ENCODE measurements at places on chromosomes 7 and 10.

GRCh38 chr10:116101616-116102315, 171.2 kb downstream of the GFRA1 start:
- DNase-seq, result no peak

DNA sequence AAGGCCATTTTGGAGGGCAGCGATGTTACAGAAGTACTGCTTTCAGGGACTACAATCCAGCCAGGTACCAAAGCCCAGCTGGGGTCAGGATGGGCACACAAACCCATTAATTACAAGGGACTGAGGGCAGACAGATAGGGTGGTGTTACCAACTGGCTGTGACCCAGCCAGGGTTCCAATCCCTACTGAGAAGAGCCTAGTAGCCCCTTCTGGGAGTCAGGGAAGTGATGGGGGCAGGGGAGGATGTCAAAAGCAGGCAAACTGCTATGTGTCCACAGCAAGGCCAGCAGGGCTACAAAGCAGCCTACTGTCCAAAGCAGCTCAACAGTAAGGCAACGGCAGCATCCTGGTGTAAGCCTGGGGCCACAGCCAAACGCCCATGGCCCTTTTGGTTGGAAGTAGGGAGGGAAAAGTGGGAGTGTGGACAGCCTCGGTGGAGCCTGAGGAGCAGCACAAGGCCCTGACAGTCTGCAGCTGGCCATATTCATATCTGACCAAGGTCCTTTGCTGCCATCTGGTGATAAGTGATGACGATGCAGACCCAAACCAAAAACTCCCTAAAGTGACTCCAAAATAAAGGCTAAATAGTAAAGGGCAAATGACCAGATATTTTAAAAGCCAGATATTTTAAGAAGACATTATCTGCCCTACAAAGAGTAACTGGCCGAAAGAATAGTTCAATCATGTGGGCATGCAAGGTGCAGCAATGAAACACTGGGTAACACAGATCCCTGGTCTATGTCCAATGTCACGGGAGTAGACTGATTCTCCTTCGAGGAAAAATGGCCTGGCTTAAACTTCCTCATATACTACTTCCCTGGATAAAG, 56.9 kb downstream of the XPNPEP1 start:
- peak; percentile 29 for DNase-seq

DNA sequence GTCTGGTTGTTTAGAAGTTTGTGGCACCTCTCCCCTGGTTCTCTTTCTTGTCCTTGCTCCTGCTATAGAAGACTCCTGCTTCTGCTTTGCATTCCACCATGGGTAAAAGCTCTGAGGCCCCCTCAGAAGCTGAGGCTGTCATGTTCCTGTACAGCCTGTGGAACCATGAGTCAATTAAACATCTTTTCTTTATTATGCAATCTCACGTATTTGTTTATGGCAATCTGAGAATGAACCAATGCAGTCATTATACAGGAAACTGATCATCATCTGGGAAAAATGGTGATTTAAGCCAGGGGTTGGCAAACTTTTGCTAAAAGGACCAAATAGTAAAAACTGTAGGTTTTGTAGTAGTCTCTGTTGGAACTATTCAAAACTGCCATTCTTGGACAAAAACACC, 175.4 kb downstream of the CSTF2T start:
- peak; percentile 3 for DNase-seq

DNA sequence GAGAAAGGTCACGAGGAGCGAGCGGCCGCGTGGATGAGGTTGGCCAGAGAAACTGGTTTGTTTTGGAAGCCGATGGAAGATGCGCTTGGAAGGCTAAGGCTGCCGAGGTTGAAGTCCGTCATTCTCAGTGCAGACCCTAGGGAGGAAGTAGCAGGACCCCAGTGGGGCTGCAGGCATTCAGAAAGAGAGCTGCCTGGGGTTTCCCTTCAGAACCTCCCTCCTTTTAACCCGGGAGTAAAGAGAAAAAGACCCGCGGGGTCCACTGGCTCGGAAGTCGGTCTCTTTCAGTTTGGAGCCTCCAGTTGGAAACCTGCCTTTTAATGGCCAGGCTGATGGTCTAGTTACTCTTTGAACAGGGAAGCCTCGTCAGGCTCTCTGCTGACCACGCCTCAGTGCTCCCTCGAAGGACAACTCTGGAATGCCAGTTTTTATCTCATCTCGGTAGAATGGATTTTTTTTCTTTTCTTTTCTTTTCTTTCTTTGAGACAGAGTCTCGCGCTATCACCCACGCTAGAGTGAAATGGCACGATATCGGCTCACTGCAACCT, 188.6 kb downstream of the CUX1 start:
- no peak for DNase-seq

DNA sequence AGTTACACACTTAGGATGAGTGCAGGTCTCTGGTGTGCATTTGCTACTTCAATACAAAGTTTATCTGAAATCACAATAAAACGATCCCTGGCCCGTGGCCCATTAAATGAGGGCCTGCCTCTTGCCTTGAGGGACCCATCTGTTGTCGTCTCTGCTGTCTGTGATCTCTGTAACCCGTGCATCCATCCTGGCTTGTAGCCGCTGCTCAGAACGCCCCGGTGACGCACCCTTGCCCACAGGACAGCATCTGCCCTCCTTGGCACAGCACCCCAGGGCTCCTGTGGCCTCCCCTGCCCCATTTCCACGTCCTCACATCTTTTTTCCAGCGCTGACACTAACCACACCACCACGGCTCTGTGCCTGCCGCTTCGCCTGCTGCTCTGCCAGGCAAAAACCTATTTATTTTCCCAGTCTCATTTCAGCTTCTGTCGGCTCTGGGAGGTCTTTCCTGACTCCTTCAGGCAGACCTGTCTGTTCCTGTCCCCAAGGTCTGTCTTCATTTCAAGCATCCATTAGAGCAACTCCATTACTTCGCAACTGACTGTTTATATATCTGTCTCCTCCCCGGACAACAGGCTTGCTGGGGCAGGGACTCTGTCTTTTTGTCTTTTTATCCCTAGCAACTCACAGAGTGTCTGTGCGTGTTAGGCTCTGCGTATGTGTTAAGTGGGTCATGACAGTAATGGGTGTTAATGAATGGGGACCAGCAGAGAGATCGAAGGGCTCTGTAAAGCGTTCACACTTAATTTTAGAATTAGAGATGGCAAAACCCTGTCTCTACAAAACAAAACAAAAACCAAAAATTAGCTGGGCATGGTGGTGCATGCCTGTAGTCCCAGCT, 16.4 kb downstream of the CARD11 start:
- DNase-seq, result no peak

DNA sequence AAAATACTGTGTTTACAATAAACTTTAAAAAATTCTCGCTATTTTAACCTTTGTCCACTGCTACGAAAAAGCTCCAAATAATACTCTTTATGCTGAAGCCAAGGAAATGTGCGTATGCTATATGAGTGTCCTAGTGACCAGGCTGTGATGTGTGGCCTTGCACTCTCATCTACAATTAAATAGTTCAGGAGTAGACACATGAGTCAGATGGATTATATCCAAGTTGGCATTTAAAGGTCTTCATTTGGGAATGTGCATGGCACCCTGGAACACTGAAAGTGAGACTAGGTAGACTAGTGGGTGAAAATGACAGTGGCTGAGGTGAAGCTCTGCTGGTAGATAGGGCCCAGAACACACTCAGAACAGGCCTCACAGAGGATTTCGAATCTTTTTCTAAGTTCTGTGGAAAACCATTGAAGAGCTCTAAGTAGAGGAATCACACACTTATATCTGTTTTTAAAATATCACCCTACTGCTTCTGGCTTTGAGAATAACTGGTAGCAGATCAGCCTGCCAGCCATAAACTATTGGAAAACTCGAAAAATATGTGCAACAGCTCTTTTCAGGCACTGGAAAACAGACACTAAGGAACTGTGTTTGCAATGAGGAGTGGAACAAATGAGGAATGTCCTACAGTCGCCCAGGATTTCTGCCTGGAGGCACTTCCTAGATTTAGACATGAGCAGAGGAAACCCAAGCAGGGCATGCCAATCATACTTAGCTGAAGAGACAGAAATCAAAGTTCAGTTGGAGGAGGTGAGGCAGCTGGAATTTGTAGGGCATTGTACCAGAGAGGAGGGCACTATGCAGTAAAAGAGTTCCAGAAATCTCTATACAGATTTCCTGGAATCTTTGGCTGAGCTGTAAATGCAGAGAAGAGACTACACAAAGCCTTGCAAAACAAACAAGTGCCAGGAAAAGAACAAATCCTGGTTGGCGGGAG, 603.8 kb upstream of the LRRTM3 start:
- no peak for DNase-seq

DNA sequence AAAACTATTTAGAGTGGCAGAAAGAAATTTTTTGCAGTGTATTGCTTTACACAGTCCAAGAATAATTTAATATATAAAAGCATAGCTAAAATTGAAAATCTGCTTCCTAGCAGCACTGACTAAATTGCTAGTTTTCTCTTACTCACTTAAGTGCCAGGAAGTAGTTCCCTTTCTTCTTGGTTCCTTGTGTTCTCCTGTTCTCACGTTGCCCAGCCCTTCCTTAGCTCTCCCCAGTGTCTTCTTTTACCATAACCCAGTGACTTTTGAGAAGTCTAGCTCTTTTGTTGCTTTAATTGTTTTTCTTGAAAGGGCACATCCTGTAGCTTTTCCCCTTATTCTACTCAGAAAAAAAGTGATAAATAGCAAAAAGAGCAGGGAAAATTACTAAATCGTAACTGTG, 215.5 kb downstream of the THSD7A start:
- DNase-seq, result no peak

- DNase-seq, result no peak
Measured at GRCh38 chr7:21330462-21331178, 97.3 kb upstream of the SP4 start.

- no peak for DNase-seq
Measured at GRCh38 chr10:122380703-122381102, 6.2 kb downstream of the PLEKHA1 start.

GRCh38 chr10:2885288-2886278, 181.8 kb upstream of the PFKP start:
- DNase-seq, result no peak

DNA sequence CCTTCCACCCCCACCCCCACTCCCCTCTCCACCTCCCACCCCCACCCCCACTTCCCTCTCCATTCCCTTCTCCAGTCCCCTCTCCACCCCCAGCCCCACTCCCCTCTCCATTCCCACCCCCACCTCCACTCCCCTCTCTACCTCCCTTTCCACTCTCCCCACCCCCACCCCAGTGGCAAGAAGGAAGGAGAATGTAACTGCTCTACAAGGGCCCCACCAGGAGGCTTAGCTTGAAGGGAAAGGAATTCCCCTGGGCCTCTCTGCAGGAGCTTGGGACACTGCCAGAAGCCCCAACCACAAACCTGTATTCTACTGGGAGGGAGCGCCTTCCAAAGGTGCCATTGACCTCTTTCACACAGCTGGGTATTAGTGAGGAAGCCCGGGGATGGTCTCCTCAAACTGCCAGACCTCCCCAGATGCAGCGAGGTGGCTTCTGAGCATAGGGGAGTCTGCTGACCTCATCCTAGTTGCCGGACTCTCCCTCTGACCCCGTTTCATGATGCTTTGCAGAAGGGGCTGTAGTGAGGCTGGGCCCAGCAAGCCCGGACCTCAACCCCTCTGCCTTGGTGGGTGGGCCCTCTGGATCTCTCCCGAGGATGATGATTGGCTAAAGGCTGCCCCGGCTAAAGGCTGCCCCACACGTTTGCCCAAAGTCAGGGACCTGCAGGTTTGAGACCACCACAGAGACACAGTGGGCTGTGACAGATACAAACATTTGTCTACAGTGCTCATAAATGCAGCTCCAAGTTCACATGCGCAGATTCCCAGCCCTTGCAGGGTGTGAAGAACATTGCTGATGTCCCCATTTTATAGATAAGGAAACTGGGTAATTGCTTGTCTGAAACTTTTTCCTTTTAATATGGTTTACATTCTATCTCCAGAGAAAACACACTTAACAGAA, 2.9 kb downstream of the DEPP1 start:
- peak; percentile 29 for DNase-seq

- no peak for DNase-seq
Measured at GRCh38 chr7:5339955-5340354, 57.2 kb downstream of the SLC29A4 start.

GRCh38 chr10:111879969-111880368, 303.6 kb downstream of the GPAM start:
- DNase-seq, result no peak

DNA sequence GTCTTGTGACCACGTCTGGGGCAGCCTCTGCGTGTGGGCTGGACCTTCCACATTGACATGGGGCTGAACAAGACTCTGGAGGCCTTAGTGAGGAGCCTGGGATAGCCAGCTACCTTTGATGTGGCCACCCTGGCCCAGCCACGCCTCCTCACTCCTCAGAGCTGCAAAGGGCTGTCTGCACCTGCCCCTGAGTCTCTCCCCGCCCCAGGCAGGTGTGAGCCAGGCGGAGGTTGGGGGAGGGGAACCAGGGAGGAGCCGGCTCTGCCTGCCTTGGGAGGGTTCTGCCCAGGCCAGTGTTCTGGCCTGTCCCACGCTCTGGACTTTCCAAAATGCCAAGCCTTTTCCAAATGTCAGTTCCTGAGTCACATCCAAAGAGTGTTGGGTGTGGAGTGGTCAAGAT, 72.2 kb downstream of the GTF2IRD1 start:
- no peak for DNase-seq

DNA sequence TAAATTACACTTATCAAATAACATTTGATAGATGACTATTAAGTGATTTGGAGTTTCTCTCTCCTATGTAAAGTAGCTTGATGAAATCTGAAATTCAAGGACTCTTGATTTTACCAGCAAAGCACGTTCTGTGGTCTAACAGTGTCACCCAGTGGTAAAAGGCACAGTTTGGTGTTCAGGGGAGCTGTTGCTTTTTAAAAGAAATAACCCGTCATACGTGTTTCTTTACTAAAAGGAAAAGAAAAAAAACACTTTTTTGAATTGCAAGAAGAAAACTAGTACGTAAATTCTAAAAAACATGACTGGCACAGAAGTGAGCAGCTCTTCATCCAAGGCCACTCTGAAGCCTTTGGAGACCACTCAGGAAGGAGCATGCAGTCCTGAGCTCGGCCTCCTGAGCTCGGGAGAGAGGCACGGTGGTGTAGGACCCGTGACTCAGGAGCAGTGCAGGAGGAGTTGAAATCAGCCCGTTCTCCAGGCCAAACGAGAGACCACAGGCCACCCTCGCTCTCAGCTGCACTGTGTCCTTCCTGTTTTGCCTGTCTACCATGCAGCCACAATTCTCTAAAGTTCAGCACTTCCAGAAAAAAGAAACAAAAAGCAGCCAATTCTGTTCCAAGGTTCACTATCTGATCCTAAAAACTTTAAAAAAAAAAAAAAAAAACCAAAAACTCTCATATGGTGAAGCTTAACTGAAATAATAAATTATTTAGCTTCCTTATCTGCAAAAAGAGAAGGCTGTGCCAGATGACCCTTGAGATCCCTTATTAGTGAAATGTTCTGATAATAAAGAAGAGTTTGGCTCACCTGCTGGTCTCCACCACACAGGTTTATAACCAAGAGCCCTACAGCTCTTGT, 212.6 kb upstream of the FRMD4A start:
- no peak for DNase-seq

- peak; percentile 24 for DNase-seq
Measured at GRCh38 chr7:127652333-127653248, 597 bp downstream of the SND1 start.

GRCh38 chr10:118811675-118812392, 57.1 kb upstream of the CACUL1 start:
- DNase-seq, result no peak

GRCh38 chr10:30463944-30464451, 30.0 kb downstream of the MAP3K8 start:
- no peak for DNase-seq

- no peak for DNase-seq
Measured at GRCh38 chr10:4051641-4052151, 266.7 kb upstream of the KLF6 start.

GRCh38 chr10:91745090-91745831, 53.0 kb upstream of the TNKS2 start:
- no peak for DNase-seq

- peak; percentile 86 for DNase-seq
Measured at GRCh38 chr7:151244196-151244840, 4.2 kb downstream of the SMARCD3 start.

GRCh38 chr10:93083743-93084539, 10.2 kb downstream of the CYP26A1 start:
- no peak for DNase-seq

All from AG08396 (cell line).